ENCODE measurements at places on chromosomes 2 and 18.

- DNase-seq: peak; percentile 58
Measured at GRCh38 chr18:79527656-79528315, 132.1 kb downstream of the NFATC1 start.

- no peak for DNase-seq
Measured at GRCh38 chr2:196586511-196586991, 53.0 kb upstream of the CCDC150 start.

- peak; percentile 59 for DNase-seq
Measured at GRCh38 chr2:24818721-24819167, 25.5 kb downstream of the CENPO start.

GRCh38 chr2:231513746-231514224, 16.5 kb downstream of the NMUR1 start:
- no peak for DNase-seq

- DNase-seq: no peak
Measured at GRCh38 chr2:241288324-241288888, 27.1 kb downstream of the HDLBP start.

- DNase-seq: no peak
Measured at GRCh38 chr2:2230433-2230817, 100.7 kb downstream of the MYT1L start.

DNA sequence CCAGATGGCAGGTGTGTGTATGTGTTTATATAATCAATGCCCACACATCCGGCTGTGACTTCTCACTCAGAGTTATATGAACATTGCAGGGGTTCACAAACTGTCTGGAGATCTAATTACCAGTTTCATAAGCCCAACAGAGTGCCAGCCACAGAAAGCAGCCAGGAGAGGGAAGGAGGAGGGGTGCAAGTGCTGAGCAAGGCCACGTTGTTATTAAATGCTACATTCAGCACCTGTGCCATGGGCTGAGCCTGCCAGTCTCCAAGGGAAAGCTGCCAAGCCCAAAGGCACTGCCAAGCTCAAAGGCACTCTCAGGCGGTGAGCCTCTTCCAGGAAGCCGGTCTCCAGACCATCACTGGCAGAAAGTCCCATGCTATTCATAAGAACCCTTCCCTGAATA, 17.4 kb downstream of the XDH start:
- no peak for DNase-seq
